ENCODE measurements at places on chromosomes 13 and 19. TPM values are rescaled to one million over a fixed set of nuclear protein-coding genes. Genes with fewer than 3 reads are reported as not detected.

The OVOL3 gene
- polyA plus RNA-seq: 0.11 TPM

The WIZ gene
- polyA plus RNA-seq: 13.3 TPM

The ERICH6B gene
- not detected for polyA plus RNA-seq

The DIAPH3 gene
- polyA plus RNA-seq: 0.80 TPM

The THSD1 gene
- polyA plus RNA-seq: 3.3 TPM

The LIN7B gene
- 9.0 TPM for polyA plus RNA-seq

The SLC25A23 gene
- polyA plus RNA-seq: 8.8 TPM

The ERICH4 gene
- polyA plus RNA-seq: 0.05 TPM

The IFNL1 gene
- polyA plus RNA-seq: 0.21 TPM

The ZNF616 gene
- polyA plus RNA-seq: 5.2 TPM

The TUBA3C gene
- not detected for polyA plus RNA-seq

The POU2F2 gene
- polyA plus RNA-seq: 7.7 TPM

The PRDX2 gene
- 113 TPM for polyA plus RNA-seq

The VAV1 gene
- polyA plus RNA-seq: 42.2 TPM

The OR7E24 gene
- not detected for polyA plus RNA-seq

The HIF3A gene
- polyA plus RNA-seq: 13.1 TPM

The USHBP1 gene
- 4.4 TPM for polyA plus RNA-seq

The SULT2A1 gene
- 0.02 TPM for polyA plus RNA-seq

Measured in thymus (tissue), 14 donors.